HT-29 (cell line): ENCODE measurements at places on chromosomes 1 and 21.

GRCh38 chr1:153987621-153988020 lies 1.5 kb upstream of the RAB13 start:
- no peak for DNase-seq

DNA sequence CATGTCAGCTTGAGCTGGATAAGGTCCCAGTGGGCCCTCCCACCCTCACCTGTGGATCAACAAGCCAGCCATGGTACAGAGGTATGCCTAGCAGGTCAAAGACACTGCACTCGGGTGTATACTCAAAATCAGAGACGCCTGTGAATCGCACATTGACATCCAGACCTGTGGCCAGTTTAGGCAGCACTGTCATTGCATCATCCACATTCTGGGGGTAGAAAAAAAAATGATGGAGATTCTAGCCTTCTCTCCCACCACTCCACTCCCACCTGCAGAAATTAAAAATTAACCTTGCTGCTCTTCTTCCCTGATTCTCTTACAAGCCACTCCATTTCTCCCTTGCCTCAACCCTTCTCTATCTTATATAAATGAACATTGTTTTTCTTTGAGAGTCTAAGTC lies 6.3 kb downstream of the MINDY1 start:
- no peak for DNase-seq

GRCh38 chr1:227299688-227300087 lies 18.6 kb downstream of the CDC42BPA start:
- peak; percentile 45 for DNase-seq

DNA sequence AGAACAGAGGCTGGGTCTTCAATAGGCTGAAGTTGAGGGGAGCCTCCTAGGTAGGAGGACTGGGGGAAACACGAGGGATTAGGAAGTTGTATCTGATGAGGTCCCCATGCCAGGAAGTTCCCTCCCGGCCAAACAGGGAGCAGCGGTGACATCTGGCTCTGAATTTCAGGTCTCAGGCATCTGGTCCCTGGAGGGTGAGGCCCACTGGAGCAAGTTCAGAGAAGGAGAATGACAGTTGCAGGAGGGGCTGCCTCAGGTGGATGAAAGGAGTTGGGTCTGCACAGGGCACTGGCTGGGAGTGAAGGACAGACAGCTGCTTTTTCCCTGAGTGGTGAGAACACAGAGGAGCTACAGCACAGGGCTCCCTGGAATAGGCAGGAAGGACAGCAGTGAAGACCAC lies 9.1 kb downstream of the TMEM9 start:
- DNase-seq = no peak

DNA sequence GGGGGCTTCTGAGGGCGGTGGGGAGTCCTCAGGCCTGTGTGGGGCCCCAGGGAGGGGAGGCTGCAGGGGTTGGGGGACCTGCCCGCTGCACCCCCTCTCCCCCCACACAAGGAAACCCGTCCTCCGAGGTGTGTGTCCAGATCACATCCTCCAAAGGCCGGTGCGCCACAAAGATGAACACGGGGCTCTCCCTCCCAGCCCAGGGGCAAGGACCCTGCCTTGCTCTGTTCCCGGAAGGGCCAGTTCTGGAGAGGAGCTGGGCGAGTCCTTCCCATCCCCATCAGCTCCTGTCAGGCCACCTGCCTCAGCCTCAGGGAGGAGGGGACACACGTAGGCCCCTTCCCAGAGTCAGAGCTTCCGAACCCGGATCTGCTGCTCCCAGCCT lies 2.5 kb upstream of the TTLL10 start:
- DNase-seq = no peak

DNA sequence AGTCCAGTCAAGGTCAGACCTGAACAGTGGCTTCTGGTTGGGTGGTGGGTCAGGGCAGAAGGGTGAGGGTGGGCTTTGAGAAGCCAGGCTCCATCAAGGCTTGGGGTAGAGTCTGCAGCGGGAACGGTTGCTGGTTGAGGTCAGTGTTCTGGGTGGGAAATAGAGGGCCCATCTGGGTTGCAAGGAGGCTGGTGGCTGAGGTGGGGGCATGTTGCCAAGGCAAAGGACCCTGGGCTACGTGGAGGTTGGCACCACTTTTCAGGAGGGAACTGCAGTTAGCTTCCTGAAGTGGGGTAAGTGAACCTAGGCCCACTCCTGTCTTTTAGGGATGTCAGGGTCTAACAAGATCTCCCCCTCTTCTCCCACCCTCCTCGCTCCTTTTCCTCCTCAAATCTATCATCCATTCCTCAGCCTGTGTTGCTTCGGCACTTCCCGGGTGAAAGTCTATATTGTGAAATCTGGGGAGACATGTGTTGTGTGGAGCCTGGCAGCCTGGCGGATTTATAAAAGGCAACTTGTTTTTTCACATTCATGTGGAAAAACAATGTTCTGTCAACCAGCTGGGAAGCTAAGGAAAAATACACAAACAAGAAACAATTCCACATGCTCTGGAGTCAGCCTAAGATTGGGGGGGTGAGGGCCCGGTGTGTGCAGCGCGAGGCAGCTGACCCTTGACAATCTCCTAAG lies 1.5 kb downstream of the IL22RA1 start:
- DNase-seq = peak; percentile 37

DNA sequence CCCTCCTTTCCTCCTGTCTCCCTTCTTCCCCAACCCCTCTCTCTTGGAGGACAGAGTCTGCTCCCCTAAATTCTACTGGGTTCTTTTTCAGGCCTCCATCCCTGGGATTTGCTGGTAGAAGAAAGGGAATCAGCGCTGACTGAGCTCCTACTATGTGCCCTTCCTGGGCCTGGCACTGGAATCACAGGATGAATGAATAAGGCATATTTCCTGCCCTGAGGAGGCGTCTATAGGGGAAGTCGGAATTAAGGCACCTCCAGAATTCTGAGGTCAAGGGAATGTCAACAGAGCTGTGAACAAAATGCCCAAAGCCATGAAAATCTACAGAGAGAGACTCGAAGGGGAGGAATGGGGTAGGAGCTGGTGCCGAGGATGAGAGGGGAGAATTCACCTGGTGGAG lies 17.4 kb upstream of the BTG2 start:
- no peak for DNase-seq

GRCh38 chr1:189175889-189176288 lies 1301.8 kb downstream of the BRINP3 start:
- DNase-seq = no peak

- DNase-seq = no peak
These were observed 38.2 kb downstream of the RABIF start for GRCh38 chr1:202850593-202851362.

DNA sequence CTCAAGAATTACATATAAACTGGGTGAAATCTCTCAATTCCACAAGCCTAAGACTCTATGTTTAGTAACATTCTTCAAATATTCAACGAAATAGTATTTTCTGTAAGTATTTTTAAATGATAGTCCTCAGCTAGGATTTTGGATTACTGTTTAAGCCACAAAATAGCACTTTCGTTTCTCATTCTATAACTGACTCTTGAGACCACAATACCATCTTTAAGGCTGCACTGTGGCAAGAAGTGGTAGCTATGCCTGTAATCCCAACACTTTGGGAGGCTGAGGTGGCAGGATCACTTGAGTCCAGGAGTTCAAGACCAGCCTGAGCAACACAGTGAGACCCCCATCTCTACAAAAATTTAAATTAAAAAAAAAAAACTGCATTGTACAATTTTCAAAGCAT lies 126.7 kb downstream of the CDC42BPA start:
- no peak for DNase-seq

GRCh38 chr1:186079084-186079684 lies 295.9 kb downstream of the TPR start:
- no peak for DNase-seq

DNA sequence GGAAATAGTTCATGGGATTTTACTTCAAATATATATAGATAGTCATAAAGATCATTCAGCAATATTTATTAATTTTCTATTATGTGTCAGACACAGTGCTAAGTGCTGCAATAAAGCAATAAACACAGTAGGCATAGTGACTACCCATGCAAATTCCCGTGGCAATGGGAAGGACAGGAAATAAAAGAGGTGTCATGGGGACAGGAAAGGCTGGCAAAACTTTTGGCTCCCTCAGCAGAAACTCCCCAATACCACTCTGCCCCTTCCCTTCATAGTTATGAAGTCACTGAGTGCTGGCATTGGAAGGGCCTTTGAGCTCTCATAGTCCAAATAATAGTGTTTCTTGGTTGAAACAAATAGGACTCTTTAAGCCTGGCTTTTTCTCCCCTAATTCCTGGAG lies 104.4 kb upstream of the DPT start:
- no peak for DNase-seq

DNA sequence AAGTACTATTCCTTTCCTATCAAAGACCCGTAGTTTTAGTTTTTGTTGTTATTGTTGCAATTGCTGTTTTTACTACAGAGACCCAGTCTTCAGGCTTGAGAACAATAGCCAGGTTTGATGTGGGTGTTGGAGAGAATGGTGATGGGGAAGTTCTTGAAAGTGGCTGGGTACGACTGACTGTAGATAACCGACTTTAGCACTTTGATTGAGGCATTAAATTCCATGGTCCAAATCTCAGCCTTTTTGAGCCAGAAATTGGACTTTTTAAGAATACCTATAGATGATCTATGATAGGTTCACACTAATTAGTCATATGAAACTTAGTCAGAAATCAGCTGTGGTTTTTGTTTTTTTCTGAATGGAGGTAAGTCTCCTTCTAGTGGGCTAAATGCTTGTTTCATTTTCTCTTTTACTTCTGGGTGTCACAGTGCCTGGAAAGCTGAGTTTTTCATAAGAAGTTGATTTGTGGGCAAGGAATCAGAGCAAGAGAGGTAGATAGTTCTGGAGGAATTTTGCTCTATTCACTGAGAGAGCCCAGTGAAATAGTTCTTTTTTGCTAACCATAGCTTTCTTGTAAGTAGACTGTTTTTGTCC lies 2.8 kb downstream of the PPIH start:
- no peak for DNase-seq
